Activated CD8-positive, alpha-beta memory T cell treated with anti-CD3 and anti-CD28 coated beads for 1 hour (primary cell): ENCODE measurements at places on chromosomes 3 and 15.

DNA sequence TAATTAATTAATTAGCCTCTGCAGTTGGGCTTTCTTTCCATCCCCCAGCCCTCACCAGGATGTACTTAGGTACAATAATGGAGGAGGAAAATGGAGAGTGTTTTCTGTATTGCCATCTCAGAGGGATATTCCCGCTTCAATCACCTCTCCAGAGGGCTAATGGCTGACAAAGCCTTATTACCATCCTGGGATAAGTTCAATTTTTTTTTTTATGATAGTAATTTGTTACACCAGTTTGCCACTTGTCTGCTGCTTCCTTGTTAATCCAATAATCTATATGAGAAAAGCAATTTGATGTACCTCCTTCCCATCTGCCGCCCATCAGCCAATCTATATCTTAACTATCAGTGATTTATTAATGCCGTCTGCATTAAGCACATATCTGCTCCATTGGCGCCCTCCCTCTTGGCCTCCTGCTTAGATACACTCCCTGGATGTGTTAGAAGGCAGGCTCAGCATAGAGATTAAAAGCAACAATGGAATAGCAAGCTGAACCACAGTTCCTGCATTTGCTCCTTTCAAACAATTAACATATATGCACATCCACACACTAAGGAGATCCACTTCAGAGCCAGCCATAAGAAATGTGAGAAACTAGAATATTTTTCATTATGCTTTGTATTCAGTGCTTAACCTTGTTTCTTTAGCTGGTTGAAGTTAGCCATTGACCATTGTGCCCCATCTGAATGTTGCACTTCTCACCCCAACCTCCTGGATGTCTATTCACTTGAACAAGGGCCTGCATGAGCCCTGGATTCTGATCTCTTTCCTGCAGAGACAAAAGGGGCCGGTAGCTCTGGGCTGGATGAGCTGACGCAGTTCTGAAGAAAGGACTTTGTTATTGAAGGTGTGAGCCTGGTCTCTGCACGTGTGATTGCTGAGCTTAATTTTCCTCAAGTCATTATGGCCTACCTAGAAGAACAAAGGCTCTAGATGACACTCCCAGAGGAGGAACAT is 237.3 kb upstream of the GAP43 start:
- DNase-seq, result no peak

GRCh38 chr15:67799801-67800205 is 25.5 kb upstream of the SKOR1 start:
- no peak for DNase-seq

DNA sequence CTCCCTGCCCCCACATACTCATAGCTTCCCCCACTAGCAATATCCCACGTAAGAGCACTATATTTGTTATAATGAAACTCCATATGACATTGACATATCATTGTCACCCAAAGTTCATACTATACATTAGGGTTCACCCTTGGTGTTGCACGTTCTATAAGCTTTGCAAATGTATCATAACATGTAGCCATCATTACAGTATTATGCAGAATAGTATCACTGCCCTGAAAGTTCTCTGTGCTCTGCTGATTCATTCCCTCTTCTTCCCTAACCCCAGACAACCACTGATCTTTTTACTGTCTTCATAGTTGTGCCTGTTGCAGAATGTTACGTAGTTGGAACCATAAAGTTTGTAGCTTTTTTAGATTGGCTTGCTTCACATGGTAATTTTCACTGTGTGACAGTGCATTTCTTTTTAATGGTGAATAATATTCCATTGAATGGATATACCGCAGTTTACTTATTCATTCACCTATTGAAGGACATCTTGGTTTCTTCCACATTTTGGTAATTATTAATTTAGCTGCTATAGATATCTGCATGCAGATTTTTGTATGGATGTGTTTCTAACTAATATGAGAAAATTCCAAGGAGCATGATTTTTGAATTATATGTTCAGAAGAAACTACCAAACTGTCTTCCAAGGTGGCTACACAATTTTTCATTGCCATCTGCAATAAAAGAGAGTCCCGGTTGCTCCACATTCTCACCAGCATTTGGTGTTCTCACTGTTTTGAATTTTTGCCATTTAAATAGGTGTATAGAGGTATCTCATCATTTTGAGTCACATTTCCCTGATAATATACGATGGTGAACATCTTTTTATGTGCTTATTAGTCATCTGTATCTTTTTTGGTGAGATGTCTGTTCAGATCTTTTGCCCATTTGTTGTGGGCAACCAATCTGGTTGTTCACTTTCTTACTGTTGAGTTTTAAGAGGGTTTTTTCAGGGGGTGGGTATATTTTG is 59.7 kb downstream of the CD200 start:
- DNase-seq, result no peak

DNA sequence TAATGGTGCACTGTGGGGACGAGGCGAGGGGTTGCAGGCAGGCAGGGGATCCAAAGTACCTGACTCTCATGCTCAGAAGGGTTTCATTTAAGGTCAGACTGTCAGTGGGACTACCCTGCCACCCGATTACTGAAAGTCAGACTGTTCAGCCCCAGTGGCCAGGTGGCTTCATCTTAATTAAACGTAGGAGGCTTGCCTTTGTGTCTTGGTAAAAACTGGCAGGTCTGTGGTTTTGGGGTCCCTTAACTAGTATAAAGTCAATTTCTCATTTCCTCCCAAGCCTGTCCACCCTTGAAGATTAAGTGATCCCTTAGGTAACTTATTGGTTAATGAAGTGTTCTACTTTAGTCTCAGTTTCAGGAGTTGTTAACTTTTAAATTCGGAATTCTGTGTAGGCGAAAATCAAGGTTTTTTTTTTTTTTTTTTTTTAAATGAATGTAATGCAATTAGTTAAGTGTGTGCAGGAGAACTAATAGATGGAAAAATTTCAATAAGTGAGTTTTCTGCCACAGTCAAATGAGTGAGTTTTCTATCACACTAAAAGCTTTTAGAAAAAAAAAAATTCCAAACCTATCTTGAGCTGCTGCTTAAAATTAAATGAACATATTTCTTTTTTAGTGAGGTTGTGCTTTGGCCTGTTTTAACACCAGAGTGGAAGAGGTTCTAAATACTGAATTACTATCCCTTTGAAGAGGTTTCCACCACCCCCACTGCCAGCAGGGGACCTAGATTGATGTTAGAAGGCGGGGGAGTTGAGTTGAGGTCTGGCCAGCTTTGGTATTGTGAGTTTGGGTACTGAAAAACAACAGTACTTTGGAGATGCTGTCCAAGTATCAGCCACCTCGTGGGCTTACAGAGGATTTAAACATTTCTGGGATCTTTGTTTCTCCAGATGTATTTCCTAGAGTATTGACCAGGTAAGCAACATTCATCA is 15.2 kb downstream of the ITPR1 start:
- no peak for DNase-seq

DNA sequence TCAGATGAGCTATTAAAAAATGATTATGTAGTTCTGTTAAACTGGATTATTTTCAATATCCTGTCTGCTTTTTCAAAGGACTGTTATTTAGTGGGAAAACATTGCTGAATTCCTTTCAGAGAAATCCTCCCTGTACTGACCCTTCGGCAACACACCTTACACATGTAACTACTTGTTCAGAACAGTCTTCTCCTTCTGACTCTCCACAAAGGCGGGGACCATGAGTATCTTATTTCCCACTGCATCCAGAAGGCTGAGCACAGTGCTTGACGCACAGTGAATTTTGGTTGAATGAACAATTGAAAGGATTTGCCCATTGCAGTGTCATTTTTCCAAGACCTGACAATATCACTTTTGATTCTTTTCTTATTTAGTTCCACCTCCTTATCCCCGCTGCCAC is 23.1 kb upstream of the CFAP161 start:
- no peak for DNase-seq

DNA sequence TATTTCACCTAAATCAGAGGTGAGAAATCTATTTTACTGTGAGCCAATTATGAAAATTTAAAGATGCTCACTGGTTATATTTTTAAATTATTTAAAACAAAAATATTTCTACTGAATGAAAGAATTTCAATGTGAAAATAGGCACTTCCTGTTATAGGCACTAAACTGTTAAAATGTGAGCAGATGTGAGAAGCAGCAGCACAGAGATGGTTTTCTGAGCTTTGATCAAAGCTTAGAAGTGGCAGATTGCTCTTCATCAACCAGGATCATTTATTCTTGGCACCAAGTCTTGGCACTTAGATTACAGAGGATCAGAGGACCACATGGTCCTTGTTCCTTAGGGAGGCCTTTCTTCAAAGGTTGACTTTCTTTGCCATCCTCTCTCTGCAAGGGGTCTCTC is 18.0 kb upstream of the TSC22D2 start:
- no peak for DNase-seq

DNA sequence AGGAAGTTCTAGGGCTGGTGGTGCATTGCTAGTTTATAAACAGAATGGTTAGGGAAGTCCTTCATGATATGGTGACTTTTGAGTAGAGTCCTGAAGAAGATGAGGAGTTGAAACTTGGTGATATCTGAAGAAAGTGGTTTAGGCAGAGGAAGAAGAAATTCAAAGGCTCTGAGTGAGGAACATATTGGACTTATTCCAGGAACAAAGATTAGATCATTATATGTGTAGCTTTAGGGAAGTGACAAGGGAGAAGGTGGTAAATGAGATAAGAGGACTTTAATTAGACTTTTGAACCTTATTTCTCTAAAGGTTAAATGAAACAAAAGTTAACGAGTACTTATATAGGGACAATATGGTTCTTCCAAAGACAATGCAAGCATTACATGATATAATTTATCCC is 286.7 kb downstream of the DOCK3 start:
- DNase-seq, result no peak

DNA sequence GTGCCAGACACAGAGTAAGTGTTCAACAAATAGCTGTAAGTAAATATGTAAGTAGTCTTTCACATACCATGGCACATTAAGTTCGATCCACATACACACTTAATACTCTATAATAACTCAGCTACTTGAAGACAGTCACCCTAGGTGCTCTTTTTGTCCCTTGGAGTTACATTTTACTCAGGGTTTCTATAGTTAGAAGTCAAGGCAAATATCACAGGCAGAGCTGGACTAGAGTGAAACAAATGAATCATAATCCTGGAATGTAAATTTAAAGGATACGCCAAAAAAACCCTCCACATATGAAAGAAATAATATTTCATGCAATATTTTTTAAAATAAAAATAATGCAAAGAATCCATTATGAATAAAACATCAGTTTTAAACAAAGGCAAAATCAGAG is 461.8 kb downstream of the MAGI1 start:
- no peak for DNase-seq

DNA sequence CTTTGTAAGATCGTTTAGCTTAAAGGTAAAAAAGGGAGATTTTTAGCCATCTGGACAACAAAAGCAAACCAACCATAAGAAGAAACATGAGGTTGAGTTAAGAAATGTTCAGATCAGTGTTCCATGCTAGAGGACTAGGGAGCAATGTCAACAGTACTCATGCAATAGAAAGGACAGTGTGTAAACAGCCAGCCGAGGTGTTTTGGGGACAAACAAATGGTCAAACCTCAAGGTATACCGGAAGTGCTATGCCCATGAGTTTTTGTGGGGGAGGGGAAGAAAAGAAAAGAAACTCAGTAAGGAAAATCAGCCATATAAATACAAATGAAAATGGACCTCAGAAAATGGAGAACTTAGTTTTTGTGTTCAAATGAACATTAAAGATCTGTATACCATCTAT is 289.5 kb upstream of the GRM7 start:
- DNase-seq, result no peak

DNA sequence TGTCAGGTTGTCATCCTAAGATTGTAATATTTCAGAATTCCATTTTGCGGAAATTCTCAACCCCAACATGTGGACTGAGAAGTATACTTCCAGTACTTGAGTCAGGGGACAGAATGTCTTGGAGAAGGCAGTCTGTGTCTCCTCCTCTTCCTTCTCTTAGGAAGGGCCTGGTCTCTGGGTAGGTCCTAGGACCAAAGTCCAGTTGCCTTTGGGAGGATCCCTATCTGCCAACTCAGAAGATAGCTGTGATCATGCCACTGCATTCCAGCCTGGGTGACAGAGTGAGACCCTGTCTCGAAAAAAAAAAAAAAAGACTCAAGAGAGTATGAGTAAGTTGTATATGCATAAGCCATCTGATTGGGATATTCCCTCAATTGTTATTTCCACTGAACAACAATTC is 23.9 kb upstream of the FAM3D start:
- DNase-seq, result no peak

GRCh38 chr15:73009066-73010056 is 42.9 kb upstream of the NEO1 start:
- no peak for DNase-seq

- no peak for DNase-seq
Measured at GRCh38 chr3:129010310-129010956, 9.3 kb downstream of the EFCC1 start.

DNA sequence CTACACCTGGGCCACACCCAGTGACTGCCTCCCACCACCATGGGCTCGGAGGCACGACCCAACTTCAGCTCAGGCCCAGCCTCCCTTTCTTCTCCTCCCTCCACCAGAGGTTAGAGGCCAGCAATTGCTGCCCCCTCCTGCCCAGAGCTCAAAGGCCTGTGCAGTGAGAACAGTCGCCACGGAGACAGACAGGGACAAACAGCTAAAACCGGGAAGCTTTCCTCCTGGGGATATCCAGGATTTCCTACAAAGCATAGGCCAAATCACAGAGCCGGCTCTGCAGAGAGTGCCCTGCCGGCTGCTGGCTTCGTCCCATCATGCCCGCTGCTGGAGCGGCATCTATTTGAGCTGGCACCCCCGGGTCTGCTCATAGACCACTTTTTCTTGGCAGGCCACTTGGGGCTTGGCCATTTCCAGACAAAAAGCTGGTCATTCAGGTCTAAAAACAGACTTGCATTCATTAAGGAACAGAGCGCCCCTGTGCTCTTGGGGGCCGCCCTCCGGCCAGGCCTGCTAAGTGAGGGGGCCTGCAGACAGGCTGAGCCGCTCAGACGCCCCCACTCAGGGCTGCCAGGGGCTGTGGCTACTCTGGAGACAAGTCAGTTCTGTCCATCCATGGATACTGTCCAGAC is 17.5 kb downstream of the GRAMD2A start:
- no peak for DNase-seq

DNA sequence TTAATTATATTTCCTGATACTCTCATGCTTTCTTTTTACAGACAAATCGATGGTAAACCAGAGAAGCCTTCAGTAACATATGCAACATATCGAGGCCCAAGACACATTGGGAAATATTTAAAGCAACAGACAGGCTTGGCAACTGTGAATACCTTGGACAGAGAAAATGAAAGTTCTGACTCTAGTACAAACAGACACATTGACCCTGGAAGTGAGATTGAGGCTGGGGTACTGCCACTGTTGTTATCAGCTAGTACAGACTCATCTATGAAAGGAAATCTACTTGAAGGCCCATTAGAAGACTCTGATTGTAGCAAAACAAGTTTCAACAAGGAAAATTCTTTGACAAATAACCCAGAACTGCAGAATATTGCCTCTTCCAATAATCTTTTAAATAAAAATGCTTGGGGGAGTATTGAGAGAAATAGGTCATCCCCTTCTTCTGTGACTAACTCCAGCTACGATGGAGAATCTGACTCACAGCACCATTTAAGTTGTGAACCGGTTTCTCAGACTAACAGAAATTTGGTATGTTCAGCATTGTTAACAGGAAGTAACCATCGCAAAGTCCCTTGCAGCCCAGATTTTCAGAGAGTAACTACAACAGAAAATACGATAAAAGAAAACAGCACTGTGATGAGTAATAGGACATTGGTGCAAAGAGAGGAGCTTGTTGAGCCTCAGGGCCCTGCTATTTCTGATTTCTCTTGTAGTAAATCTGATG is 50.2 kb downstream of the CRYBG3 start:
- DNase-seq, result no peak
